ENCODE measurements at places on chromosomes 4 and X.

DNA sequence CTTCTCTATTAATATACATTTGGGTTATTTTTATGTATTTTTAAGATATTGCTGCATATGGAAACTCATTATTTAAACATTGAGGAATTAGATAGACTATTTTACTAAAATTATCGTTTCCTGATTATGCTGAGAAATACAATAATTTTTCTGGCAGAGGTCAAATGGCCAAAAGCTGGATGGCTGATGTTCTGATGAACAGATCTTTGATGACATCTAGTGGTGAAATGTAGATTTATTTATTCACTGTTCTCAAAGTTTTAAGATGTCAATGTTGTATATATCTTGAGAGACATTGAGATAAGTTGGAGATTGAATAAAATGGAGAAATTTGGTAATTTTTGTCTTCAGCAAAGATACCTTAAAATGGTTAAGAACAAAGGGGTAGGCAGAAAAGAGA lies 96.2 kb downstream of the UGT8 start:
- DNase-seq, result no peak

DNA sequence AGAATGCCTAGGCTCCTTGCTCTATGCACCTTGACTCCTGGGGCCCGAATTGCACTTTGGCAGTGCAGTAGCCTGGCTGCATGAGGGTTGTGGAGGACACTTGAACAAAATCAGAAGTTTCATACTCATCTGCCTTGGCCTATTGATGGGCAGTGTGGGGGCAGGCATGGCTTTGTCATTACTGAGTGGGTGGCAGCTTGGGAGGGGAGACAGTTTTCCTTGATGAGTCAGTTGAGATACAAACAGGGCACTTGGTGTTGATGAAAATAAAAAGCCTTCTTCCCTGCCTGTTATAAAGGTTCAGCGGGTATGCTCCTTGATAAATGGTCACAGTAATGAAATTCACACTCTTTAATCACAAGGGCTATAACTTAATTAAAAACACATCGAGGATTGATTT lies 126.8 kb upstream of the MAMLD1 start:
- no peak for DNase-seq

- no peak for DNase-seq
Observed at GRCh38 chr4:47084111-47084510, 52.7 kb downstream of the GABRB1 start.

DNA sequence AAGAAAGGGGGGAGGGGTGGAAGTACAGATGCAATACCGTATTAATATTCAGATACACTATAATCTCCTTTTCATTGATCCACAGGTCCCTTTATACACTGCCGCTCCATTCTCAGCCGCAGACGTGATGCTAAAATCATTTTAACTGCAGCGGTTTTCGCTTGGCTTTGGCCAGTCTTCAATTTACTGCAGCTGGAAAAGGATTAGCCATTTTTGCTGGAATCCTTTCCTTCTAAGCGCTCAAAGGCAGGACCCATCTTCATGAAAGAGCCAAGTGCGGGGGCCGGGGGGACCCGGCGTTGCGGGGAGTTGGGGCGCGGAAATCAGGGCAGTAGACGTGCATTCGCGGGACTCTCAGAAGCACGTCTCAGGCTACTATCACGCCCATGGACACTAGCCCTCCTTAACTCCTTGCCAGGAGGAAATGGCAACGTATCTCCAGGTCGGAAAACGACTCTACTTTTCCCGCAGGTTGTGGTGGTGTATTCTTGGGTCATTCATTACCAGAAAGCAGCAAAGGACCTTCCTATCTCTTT lies 1.7 kb upstream of the PCDH10 start:
- no peak for DNase-seq

GRCh38 chrX:71366674-71367256 lies 608 bp downstream of the TAF1 start:
- DNase-seq, result peak; percentile 22

Measured in stimulated activated CD8-positive, alpha-beta memory T cell treated with anti-CD3 and anti-CD28 coated beads, Interleukin-7, amount 100 ng/mL, for 48 hours (primary cell).